Activated CD8-positive, alpha-beta memory T cell treated with anti-CD3 and anti-CD28 coated beads for 24 hours (primary cell): ENCODE measurements at places on chromosomes 1 and 21.

- no peak for DNase-seq
These were observed 679.8 kb upstream of the ADAMTS5 start for GRCh38 chr21:27646691-27647090.

GRCh38 chr1:225242611-225243010, 185.2 kb downstream of the LBR start:
- DNase-seq = no peak

GRCh38 chr21:41763398-41763931, 3.4 kb downstream of the RIPK4 start:
- DNase-seq = no peak

- no peak for DNase-seq
These were observed 320.5 kb downstream of the KCTD3 start for GRCh38 chr1:215887627-215888026.

DNA sequence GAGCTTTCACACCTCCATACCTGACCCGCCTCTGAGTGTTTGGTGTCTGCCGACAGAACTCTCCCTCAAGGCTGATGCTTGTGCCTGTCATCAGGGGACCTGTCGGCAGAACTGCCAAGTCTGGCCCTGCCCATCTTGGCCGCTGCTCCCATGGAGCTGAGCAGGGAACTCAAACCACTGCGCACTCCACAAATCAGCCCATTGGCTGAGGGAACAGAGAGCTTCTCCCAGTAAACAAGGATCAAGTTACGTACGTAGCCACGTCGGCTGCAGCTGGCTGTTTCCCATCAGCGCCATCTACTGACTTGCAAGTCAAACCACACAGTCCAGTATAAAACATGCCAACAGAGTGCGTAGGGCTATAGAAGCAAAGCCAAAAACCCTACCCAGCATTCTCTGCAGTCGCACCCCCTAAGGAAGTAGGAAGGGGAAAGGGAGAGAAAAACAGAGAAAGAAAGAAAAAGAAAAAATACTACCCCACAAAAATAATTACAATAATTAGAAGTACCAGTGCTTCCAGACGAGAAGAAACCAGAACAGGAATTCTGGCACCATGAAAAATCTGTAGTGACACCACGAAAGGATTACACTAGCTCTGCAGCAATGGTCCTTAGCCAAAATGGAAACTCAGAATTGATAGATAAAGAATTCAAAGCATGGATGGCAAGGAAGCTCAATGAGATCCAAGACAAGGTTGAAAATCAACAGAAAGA, 13.1 kb downstream of the KRTAP13-1 start:
- DNase-seq = no peak

GRCh38 chr1:199490769-199491527, 536.6 kb upstream of the NR5A2 start:
- DNase-seq = no peak

- no peak for DNase-seq
These were observed 57.7 kb downstream of the DMAP1 start for GRCh38 chr1:44270686-44271628.

- no peak for DNase-seq
These were observed 712.0 kb downstream of the USP25 start for GRCh38 chr21:16441789-16442188.

- DNase-seq = no peak
These were observed 17.5 kb downstream of the LHX4 start for GRCh38 chr1:180247580-180247979.

GRCh38 chr1:26710811-26711210, 15.0 kb downstream of the ARID1A start:
- no peak for DNase-seq

DNA sequence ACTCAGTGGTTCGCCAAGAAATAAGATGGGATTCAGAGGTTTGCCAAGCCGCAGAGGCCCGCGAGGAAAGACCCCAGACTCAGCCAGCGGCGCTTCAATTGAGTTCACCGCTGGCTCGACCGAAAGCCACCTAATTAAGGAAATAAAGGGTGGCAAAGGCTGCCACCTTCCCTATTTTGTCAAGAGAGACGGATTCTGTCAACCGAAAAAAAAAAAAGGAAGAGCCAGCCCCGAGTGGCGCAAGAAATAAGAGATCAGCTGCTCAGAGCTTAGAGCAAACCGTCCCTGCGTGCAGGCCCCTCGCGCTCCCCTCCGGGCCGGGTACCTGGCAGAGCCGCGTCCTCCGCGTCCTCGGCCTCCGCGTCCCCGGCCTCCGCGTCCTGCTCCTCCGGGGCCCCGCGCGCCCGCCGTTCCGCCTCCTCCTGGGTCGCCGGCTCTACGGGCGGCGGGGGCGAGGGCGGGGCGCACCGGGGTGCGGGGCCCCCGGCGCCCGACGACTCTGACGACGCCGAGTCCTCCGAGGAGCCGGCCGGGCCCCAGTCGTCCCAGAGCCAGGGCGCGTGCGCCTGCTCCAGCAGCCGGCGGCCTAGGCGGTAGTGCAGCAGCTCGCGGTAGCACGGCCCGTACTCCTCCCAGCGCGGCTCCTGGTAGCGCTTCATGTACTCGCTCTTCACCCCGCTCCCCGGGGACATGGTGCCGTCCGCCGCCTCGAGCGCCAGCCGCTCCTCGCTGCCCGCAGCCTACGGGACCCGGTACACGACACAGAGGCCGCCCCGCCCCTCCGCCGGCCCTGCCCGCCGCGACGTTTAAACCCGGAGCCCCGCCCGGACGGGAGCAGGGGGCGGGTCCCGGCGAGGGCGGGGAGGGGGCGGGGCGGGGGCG, 832 bp downstream of the CCSAP start:
- DNase-seq = peak; percentile 90

- no peak for DNase-seq
These were observed 103.2 kb upstream of the ZNF644 start for GRCh38 chr1:91124989-91125417.

DNA sequence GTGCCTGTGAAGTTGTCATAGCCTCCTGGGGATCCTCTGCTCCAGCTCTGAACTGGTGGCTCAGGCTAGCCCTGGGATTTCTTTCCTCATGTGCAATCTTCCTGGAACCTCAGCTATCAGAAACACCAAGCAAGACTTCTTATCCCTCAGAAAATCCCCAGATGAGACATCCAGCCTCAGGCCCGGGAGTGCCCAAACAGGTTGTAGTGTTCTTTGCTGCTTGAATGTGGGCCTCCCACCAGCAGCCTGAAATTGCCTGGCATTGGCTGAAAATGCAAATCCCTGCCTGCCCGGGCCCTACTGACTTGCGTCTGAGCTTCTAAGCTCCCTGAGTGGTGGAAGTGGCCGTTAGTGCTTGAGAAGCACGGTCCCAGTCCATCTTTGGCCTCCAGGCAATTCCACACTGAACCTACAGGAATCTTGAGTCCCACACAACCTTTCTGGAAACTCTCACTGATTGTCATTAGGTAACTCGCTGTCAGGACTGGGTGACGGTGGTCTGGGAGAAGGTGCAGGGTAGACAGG, 146.8 kb downstream of the ZBTB18 start:
- no peak for DNase-seq

GRCh38 chr1:116252785-116253184, 120.3 kb upstream of the ATP1A1 start:
- DNase-seq = no peak

DNA sequence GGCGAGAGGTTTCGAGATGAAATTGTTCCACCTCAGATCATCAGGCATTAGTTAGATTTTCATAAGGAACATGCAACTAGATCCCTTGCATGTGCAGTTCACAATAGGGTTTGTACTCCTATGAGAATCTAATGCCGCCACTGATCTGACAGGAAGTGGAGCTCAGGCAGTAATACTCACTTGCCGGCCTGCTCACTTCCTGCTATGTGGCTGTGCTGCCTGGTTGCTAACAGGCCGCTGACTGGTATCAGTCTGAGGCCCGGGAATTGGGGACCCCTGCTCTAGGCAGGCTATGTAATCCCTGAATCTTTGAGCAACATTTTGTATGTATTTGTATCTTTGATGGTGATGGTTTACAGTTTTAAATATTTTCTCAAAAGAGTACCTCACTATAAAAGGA, 32.5 kb downstream of the XKR8 start:
- peak; percentile 61 for DNase-seq

DNA sequence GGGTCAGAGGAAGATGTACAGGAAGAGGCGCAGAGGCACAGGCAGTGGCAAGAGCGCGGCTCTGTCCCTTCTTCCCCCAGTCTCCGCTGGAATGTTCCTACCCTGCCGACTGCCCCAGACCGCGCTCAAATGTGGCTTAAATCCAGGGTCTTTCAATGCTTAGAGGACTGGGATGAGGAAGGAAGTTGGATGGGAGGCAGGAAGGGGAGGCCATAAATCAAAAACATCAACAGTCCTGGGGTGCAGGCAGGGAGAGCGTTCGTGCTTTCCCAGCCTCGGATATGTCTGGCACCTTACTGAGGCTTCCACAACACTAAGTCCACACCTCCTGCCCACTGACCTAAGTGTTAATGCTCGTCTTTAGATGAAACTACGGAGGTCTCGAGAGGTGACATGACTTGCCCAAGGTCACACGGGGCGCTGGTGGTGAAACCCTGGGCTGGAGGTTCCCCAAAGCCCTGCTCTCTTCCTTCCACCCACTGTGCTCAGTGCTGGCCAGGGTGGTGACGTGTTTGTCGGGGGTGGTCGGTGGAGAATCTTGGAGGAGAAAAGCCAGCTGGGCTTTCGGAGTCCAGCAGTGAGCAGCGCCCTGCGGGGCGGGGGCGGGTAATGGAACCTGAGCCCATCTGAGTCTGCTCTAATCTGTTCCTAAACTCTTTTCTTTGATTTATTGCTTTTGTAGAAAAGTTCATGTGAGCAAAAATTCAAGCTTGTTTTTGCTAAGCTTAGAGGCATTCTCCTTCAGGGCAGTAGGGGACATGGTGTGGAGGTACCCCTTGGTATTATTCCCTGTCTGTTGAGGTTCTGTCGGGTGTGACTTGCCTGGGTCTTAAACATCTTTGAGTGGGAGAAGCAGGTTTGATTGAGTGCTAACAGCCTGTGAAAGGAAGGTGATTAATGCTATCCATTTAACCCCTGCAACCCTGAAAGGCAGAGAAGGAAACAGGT, 708 bp downstream of the CDA start:
- no peak for DNase-seq

DNA sequence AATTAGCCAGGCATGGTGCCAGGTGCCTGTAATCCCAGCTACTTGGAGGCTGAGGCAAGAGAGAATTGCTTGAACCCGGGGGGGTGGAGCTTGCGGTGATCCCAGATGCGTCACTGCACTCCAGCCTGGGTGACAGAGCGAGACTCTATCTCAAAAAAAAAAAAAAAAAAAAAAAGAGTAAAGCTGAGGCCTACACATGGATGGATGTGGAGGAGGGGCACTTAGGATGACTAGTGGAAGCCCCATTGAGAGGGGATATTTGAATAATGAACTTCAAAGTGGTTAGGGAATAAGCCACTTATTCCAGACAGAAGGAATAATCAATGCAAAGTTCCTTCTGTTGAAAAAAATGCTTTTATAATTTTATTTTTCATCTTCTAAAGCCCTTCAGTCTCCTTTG, 51.4 kb downstream of the PTBP2 start:
- no peak for DNase-seq

DNA sequence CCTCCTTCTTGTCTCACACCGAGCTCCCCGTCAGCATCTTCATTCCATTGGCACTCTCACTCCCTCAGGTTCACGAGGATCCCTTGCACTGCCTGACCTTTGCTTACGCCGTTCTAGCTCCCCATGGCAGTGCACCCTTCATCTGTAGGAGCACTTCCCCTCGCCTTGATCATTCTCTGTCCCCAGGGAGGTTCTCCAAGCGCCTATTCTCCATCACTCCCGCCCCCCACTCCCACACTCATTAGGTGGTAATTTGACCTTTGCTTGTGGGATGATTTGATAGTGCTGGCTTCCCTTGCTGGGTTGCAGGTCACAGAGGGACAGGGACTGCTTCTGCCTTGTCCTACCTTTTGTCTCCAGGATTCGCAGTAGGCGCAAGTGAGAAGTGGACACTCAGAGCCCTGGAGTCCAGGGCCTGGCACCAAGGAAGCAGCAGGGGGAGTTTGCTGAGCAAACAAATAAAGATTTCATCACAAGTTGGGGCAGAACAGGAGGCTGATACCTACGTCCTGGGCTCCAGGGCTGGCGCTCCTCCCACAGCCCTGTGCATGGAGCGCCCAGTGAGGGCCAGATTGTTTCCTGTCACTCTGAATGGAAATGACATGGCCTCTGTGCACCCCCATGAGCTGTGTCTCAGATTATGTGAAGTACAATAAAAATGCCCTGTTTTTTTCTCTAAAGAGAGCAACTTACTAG, 82.0 kb upstream of the RUNX3 start:
- no peak for DNase-seq

GRCh38 chr1:167460836-167461235, 57.5 kb downstream of the CD247 start:
- peak; percentile 69 for DNase-seq
